ENCODE measurements at places on chromosomes 11 and 22.

GRCh38 chr11:70142221-70142875, 60.7 kb upstream of the FADD start:
- DNase-seq = peak; percentile 36

DNA sequence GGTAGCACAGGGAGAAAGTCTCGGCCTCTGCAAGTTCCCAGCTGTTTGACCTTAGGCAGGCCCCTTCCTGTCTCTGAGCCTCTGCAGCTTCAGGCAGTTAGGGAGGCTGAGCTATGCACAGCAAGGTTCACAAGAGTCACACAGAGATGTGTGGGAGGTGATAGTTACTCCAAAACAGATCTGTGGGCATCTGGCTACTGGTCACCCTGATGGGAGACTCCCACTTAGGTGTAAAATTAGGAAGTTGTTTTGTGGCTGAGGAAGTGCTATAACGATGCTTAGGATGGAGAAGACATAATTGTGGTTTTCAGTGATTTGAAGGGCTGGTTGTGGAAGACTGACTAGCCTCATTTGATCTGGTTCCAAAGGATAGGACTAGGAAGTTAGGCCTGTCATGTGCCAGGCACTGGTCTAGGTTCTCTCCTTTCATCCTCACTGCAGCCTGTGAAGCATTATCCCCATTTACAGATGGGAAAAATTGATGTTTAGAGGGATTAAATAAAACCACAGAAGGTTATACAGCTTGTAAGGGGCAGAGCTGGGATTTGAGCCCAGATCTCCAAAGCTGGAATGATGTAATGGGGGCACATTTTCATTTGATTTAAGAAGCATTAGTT, 13.5 kb downstream of the ACO2 start:
- DNase-seq = no peak

GRCh38 chr22:49966774-49967705, 6.5 kb downstream of the PIM3 start:
- DNase-seq = no peak

GRCh38 chr11:9859554-9860305, 195.9 kb downstream of the SWAP70 start:
- no peak for DNase-seq

- DNase-seq = no peak
Observed at GRCh38 chr11:73019996-73020395, 122.1 kb downstream of the FCHSD2 start.

DNA sequence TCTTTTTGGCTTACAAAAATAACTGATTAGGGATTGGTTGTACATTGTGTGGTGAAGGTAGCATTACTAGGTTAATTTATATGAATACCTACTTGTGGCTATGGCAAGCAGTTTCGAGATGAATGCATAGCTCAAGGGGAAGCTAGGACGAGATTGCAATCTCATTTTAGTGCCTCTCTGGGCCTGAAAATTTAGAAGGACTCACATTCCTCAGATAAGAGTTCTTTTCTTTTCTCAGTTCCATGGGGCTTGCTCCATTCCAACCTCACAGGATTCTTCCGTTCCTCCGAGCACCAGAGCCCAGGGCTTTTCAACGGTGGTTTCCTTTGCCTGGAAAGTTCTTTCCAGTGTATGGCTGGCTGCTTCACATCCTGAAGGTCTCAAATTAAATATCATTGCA, 82.1 kb downstream of the CECR2 start:
- DNase-seq = no peak

DNA sequence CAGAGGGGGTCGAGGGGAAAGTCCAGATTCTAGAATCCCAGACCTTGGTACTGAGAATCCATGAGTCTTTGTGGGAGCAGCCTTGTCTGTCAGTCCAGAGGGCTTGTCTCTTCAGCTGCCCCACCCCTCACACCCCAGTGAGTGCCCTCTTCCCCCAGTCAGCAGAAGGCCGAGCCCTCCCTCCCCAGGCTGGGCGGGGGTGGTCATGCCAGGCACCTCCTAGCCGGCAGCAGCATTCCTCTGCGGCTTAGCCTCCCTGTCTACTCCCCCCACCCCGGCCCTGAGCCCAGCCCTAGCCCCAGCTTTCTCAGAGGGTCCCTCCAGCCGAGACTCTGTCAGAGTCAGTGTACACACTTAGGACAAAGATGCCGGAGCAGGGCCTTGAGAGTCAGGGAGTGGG, 4.6 kb downstream of the SOX10 start:
- no peak for DNase-seq

- DNase-seq = no peak
Observed at GRCh38 chr11:10379426-10379825, 74.6 kb downstream of the ADM start.

DNA sequence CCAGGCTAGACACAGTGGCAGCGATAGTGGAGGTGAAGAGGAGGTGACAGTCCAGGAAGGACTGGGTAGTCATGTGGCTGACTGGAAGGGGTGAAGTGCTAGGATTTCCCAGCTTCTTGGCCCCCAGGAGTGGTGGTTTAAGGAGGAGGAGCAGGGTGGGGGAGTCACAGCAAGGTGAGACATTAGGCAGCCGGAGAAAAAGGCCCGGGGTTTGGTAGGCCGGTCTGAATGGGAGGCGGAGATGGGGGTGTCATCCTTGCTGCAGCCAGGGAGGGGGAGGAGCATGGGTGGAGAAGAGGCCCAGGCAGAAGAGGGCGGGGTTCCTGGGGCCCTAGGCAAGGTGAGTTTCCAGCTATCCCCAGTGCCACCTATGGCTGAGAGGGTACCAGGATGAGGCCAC, 6.1 kb downstream of the SIPA1 start:
- no peak for DNase-seq

GRCh38 chr11:16786131-16786530, 47.7 kb downstream of the C11orf58 start:
- DNase-seq = no peak

DNA sequence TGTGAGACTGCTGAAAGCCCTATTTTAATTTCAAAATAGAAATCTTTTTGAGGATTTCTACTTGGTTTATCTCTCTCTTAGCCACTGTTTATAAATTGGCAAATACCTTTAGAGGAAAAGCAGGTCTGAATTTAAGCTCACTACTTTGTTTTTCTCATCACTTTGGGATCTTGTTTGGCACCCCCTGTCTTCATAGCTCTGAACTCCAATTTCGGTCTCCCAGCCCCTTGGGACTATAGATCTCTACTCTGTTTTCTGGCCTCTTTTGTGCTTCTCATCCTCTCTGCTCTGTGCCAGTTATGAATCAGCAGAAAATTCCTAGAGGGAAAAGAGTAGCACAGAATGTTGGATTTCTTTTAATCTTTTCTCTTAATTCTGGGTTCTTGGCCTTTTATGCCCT, 118.3 kb downstream of the CYP2R1 start:
- no peak for DNase-seq

DNA sequence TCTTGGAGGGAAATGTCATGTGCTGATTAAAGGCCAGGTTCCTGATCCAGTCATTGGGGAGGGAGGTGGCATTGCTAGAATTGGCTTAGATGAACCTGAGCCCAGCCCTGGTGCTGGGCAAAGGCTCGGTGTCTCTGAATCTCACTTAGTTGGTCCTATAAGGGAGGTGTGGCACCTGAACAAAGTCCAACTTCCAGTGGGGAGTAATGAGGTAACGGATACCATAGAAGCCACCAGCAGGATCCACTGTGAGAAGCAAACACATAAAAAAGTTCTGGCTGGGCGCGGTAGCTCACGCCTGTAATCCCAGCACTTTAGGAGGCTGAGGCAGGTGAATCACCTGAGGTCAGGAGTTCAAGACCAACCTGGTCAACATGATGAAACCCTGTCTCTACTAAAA, 26.6 kb downstream of the PRDM11 start:
- DNase-seq = no peak

- DNase-seq = no peak
Observed at GRCh38 chr11:69310934-69311766, 17.2 kb downstream of the MYEOV start.

GRCh38 chr11:7593481-7593880, 79.7 kb downstream of the PPFIBP2 start:
- no peak for DNase-seq

GRCh38 chr11:46674463-46675287, 25.7 kb downstream of the ARHGAP1 start:
- no peak for DNase-seq

DNA sequence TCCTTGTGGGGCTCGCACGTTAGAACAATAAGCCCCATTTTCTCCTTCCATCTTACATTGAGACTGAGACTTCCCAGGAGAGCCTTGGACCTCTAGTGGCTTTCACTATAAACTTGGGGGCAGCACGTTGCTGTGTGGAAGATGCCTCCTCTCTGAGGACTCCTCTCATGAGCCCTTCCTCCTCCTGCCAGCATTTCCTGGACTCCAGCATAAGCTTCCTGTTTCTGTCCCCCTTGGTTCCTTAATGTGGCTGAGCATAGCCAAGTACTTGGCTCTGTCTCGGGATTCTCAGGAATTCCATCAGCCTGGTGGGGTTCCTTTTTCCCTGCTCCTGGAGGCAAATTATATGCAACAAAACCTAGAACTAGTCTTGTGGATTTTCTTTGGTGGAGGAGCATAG, 38.8 kb upstream of the UBASH3B start:
- no peak for DNase-seq

GRCh38 chr11:105334025-105334714, 194.6 kb upstream of the CARD18 start:
- no peak for DNase-seq

DNA sequence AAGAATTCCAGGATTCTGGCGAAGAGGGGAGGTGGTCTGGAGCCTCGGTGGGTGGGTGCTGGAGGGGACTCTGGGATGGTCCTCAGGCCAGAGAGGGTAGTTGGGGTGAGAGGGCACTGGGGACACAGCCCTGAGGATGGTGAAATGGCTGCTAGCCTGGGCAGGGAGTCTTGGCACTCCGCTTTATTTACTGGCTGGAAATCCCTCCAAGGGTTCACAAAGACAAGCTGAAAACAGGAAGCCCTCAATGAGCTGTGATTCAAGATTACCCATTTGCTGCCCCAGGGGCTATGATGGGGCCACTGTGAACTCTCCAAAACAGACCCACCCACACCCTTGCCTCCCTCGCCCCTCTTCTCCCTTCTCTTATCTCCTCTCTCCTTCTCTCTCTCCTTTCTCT, 71.9 kb downstream of the FBXO7 start:
- DNase-seq = no peak

Data from NCI-H1436 (cell line).